OCI-LY7 (cell line): ENCODE measurements at places on chromosomes 5 and 9.

DNA sequence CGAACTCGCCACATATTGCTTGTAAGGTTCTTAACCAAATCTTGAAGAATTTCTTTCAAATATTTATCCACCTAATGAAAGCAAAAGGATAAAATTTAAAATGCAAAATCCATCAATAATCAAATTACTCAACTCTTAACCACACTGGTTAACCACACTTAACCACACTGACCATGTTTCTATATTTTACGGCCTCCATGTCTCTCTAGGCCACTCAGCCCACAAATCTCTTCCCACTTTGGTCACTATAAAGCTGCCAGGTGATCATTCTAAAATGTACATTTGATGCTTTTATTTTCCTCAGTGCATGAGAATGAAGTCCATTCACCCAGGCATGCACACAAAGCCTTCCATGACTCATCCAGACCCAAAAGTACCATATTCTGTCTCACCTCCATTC, 56.4 kb upstream of the OR2K2 start:
- DNase-seq: no peak

- DNase-seq: no peak
These were observed 9.8 kb downstream of the FAM78A start for GRCh38 chr9:131266266-131267229.

DNA sequence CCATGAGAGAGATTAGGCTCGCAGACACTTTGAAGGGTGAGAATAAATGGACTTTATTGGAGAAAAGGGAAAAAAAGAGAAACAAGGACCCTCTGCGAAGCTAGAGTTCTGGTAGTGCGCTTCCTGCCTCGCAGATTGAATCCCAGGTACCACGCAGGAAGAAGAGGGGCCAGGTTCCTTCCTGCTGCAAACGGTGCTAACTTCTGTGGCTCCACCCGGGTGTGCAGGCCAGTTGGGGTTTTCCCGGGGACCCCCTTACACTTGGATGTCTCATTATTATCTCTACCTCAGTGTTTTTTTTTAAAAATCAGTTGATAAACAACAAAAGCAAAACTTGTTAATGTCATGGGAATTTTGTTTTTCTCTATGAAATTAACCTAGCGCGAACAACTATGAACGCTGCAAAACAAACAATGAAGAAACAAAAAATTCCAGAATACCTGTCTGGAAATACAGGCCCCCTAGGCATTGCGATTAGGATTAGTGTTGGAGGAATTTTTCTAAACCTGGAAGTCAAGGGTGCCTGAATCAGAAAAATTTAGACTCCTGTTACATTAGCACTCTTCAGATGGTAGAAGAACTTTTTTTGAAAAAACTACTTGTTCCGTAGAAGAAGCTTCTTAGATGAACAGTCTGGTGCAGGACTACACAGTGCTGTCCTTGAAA, 414.5 kb downstream of the MAN2A1 start:
- DNase-seq: no peak

DNA sequence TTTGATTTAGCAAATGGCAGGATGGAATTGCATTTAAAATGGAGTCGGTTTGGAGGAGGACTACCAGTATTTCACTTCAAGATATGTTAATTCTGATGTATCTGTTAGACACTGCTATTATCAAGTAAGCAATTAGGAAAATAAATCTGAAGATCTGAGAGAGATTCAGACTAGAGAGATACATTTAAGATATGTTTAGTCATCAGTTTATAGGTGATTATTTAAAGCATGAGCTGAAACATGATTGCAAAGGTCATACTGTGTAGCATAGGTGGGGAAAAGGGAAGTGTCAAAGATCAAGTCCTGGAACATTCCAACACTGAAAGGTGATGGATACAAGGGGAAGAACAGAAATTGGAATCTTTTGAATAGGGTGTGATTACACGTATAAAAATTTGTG, 79.1 kb downstream of the FAM174A start:
- no peak for DNase-seq

DNA sequence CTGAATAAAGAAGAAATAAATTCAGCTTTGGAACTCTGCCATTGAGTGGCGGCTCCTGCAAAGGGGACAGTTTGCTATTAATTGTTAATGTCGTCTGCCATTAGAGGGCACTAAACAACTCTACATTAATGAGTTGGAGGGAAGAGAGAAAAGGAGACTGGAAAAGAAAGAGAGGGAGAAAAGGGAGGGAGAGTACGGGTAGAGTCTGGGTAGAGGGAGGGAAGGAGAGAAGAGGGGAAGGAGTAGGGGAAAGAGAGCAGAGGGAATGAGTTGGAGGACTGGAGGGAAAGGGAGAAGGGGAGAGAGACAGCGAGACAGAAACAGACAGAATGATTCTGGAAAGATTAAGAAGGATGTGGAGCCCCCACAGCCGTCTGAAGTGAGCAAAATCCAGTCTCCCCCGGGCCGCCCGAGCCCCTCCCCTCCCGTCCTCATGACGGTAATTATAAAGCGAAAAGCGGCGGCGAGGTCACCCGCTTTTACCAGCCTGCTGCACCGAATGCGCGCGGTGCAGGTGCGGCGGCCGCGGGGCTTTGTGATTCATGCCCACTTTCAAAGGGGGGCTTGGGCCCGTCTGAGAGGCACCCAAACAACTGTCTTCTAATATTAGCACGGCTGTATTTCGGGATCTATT, 1.9 kb upstream of the FST start:
- peak; percentile 40 for DNase-seq

DNA sequence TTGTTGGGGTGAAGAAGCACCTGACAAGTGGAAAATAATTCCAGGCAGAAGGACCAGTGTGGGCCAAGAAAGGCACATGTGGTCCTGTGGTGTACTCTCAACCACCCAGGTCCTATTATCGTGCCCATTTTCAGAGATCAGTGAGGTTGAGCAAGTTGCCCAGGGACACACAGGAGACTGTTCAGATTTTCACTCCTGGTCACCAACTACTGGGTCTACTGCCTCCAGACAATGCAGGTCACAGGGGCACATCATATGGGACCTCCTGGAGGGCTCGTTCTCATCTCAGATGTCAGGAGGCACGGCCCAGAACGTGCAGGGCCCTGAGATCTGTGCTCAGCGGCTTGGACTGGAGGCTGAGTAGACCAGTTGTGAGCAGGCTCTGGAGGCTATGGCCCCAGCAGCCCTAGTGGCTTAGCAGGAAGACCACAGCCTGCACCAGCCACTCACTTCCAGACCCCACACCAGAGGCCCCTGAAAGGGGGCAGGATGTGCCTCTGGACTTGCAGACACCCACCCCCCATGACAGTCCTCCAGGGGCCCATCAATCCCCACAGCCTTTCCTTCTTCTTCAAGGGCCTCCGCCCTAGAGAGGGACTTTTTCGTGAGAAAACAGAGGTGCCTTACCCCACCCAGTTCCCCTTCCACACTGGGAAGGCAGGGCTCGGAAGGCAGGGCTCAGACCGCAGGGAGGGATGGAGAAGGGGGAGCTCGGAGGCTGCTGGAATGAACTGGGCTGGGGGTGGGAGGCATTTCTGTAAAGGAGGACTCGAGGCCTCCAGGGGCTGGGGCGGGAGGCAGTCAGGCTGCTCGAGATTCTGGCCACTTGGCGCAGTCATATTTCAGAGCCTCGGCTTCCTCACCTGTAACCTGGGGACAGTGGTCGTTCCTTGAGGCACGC, 82.7 kb upstream of the NEURL1B start:
- no peak for DNase-seq

- no peak for DNase-seq
These were observed 9.9 kb upstream of the GM2A start for GRCh38 chr5:151243127-151243526.

DNA sequence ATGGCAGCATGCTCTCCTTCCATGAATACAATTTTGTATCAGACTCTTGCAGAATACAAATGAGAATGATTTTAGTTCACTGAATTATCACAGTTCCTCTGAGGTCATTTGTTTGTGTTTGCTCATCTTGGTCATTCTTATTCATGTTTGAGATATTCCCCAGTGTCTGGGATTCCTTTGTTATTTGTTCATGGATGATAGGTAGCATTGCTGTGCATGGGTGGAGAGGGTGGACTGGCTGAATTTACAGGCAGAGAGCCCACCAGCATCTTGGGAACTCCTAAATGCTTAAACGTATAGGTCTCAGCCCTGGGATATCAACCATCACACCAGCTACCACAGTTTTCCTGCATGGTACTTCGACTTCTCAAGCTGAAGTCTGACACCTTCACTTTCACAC, 459.8 kb downstream of the CCDC171 start:
- no peak for DNase-seq

GRCh38 chr5:73448463-73449136, at the start of gene FOXD1:
TSS of gene FOXD1 (minus strand) at chr5:73448777. CDS start at chr5:73448362, 415 bp downstream.
- DNase-seq: peak; percentile 58

DNA sequence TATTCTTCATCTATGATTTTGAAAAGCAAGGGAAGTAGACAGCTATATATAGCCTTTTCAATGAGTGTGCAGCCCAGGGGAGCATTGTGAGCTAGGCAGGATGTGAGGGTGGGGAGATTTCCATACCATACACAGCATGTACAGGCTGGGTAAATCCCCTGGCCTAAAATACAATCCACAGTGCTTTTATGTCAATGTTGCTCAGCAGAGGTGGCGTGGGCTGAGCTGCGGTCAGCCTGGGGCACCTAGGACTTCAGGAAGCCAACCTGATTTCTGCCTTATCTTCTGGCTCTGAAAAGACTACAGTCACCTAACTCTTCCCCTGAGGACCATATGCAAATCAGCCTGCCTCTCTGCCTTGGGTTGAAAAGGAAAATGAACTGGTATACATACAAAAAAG, 6.3 kb upstream of the GARIN3 start:
- DNase-seq: peak; percentile 67

DNA sequence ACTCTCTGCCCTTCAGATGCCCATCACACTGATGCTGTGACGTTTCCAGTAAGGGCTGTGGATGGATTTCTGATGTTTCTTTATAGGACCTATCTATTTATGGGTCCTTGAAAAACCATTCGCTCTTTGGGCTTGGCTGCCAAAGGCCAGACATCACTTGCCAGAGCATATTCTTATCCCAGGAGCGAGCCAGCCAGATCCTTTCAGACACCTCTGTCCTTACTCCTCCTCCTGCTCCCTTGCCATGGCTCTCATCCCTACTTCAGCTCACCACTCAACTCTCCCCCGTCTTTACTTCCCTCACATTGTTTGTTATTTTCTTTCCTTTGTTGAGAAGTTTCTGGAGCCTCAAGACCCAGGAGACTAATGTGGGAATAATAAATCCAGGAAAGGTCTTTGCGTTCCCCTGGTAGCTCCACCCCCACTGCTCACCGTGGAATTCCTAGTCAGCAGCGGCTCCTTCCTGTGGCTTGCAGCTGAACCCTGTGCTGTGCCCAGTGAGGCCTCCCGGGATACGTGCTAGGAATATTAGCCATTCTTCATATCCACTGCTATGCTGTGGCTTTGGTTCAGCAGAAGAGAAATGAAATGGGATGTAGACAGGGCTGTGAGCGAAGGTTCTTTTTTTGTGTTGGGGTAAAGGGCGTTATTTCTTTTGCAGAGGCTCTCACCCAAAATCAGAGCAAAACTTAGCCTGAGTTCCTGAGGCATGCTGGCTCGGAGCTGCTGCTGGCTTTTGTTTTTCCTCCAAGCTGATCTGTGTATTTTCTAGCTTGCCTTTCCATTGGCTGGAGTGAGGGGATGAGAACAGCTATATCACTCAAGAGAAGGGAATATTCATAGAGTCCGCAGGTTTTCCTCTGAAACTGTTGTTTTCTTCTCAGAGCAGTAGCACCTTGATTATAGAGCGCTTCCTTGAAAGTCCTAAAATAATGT, 171.1 kb downstream of the SAXO1 start:
- DNase-seq: no peak

DNA sequence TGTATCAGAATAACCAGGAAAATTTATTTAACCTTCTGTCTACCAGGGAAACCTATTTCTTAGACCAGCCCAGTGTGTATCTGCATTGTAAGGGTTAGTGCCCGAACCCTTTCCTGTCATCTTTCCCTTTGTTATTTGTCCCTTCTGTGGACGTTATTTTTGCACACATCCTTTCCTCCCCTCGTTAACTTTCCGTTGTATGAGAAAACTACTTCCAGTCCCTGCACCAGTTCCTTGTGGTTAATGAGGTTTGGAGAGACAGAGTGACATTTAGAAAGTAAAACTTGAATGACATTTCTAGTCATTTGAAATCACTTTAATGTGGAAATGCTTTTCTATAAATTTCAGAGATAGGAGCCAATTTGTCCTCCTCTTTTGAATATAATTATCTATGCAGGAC, 4.3 kb upstream of the IFNB1 start:
- DNase-seq: no peak

GRCh38 chr5:172999372-172999973, 15.9 kb downstream of the ATP6V0E1 start:
- no peak for DNase-seq

DNA sequence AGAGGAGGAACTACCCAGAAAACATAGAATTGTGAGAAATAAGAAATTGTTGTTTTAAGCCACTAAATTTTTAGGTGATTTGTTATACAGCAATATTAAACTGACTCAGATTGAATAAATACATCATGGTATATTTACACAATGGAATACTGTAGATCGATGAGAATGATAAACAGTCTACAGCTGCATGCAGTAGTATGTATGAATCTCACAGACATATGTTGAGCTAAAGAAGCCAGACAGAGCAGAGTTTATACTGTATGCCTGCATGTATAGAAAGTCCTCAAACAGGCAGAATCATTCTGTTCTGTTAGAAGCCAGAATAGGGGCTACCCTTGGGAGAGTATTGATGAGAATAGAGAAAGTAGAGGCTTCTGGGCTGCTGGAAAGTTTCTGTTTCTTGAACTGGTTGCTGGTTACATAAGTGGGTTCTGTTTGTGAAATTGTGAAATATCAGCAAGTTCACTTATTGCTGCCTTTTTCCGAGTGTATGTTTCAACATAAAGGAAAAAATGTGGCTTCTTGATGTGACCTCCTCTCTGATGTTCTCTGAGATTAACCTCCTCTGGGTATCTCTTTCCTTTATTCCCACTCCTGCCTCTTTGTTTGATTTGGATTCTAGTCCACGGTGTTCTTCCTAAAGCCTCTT, 9.6 kb downstream of the KIAA1958 start:
- DNase-seq: no peak

- no peak for DNase-seq
These were observed 41.9 kb downstream of the BNC2 start for GRCh38 chr9:16828340-16829281.

GRCh38 chr5:136586196-136586595, 220.9 kb upstream of the TRPC7 start:
- DNase-seq: no peak

- no peak for DNase-seq
These were observed 22.3 kb upstream of the NR3C1 start for GRCh38 chr5:143425835-143426234.

DNA sequence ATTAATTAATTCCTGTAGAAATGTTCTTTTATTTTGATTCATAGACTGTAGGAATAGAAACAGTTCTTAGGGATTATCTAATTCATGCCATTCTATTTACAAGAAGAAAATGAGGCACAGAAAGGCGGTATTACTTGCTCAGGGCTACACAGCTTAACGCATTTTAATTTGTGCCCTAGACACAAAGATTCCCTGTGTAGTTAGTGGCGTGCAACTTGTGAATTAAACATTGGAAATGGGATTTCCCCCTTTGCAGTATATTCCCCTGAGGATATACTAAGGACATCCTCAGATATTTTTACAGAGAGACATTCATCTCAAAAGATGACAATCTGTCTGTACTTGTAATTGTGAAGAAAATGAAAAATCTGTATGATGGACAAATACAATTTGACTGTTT, 108.1 kb downstream of the SGCD start:
- no peak for DNase-seq

- no peak for DNase-seq
These were observed 98.6 kb upstream of the TLE1 start for GRCh38 chr9:81787747-81788632.

- DNase-seq: no peak
These were observed 1510.5 kb upstream of the CDH9 start for GRCh38 chr5:28548856-28549255.
